ENCODE measurements at places on chromosomes 1 and 21.
A peak's percentile ranks its signal among the peaks of the same experiment; 100 is the strongest.

DNA sequence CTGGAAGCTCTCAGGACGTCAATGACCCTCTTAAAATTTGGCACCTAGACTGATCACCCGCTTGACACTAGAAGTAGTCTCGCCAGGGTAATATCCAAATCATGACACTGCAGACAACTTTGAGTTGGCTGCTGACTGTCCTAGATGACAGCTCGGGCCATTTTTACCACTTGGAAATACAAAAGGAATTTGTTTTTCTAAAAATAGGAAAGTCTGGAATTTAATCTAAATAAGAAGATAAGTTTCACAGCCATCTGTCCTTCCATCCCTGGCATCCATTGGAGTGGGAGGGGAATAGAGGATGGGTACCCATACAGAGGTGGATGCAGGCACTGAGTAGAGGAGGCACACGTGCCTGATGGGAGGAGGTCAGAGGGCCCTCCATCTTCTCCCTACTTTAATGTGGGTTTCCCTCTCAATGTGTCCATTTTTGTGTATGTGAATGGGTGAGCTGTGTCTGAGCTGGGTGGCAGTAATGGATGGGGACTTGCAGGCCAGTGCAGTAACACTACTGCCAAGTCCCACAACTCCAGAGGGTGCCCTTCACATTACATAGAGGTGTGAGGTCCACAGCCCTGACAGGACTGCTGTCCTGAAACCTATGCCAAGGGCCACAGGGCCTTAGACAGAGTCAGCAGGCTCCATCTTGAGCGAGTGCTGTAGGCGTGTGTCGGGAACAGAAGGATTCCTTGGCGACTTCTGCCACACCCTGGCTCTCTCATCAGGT, 104.8 kb upstream of the IPO9 start:
- no peak for DNase-seq

DNA sequence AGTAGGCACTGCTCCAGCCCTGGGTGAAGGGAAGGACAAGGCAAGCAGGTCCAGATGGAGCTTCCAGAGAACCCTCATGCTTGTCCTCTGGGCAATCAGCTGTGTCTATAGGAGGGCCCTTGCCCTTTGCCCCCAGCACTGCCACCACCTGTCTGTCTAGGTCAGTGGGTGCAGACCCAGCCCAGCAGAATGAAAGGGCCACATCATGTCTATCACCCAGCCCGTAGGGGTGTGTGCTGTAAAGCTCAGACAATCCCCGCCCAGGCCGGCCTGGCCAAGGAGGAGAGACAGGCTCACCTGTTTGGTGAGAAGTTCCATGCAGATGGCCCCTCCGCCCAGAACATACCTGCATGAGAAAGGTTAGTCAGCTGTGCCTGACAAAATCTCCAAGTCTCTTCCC, 7.0 kb downstream of the UBE2Q1 start:
- no peak for DNase-seq

- DNase-seq: peak; percentile 26
These were observed 650 bp downstream of the PCNX2 start for GRCh38 chr1:233294913-233295236.

DNA sequence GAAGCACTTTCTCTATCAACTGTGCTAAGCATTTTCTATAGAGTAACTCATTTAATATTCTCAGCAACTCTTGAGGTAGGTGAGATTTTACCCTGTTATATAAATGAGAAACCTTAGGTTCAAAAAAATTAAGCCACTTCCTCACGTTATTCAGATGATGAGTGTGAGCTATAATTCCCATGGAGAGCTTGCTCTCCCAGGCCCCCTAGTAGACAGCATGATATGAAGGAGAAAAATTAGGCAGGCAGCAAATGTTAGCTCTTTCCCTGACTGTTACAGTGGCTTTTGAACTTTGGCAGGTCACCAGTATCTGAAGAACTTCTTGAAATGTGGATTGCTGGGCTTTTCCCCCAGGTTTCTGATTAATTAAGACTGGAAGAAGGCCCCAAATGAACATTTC, 753.1 kb downstream of the NCAM2 start:
- DNase-seq: no peak

DNA sequence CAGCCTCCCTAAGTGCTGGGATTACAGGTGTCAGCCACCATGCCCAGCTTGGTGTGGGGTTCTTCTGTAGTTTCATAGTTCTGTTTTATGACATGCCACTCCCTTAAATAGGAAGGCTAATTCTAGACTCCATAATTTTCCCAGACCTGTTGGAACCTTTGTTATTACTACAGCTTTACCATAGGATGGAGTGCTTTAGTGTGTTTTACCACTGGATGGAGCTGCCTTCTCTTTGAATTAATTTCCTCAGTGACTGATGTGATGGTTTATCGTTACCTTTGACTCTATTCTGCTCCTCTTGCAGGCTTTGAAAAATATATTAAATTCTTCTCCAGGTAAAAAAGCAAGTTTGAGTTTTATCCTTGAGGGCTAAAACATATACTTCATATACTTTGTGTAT, 84.6 kb upstream of the NEK7 start:
- DNase-seq: no peak

- DNase-seq: no peak
These were observed 84.3 kb downstream of the COL11A1 start for GRCh38 chr1:103024051-103024450.

GRCh38 chr1:239418681-239419080, 32.3 kb downstream of the CHRM3 start:
- DNase-seq: no peak

- DNase-seq: no peak
These were observed 442.4 kb upstream of the PLXNA2 start for GRCh38 chr1:208686592-208686991.

GRCh38 chr1:74522148-74522547, 9.7 kb upstream of the LRRC53 start:
- no peak for DNase-seq

DNA sequence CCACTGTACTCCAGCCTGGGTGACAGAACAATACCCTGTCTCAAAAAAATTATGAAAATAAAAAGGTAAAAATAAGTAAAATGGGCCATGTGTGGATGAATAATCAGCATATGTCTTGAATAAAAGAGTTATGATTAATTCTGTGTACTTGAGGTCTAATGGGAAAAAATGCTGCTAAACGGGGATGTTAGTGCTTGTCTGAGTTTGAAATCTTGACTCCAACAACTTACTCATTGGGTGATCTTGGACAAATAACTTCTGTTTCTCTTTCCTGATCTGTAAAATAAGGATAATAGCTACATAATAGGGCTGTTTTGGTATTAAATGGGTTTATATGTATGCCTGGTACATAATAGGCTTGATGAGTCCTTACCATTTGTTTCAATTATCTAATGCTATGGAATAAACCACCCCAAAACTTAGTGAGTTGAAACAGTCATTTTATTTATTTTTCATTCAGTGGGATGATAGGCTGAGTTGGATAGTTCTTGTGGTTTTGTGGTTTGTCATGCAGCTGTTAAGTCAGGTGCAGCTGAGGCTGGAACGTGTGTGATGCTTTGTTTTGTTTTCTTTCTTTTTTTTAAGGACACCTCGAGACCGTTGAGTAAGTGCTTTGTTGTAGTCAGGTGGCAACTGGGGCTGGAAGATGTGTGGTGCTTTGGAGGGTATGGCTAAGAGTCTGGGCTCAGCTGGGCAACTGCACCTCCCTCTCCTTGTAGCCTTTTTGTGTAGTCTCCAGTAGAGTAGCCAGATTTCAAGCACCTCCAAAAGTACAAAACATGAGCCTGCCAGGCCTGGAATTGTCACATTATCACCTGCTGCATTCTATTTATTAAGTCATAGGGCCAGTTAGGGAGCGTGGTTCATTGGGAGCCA, 4.9 kb downstream of the MDM4 start:
- DNase-seq: peak; percentile 50

DNA sequence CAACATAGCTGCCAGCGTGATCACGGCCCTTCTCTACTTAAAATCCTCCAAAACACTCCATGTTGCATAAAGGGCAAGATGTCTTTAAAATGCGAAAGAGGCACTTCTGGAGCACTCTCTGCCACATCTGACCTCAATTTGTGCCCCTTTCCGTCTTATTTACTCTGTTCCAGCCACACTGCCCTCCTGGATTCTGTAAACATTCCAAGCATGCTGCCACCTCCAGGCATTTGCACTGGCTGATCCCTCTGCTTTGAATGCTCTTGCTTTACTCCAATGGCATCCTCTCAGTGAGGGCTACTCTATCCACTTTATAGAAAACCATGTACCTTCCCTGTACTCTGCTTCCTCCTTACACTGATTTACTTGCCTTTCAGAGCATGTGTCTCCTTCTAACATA, 5.3 kb upstream of the RGS7 start:
- DNase-seq: no peak

GRCh38 chr1:10187026-10187334, 23.4 kb upstream of the KIF1B start:
- DNase-seq: no peak

- DNase-seq: no peak
These were observed 396.5 kb downstream of the SMYD3 start for GRCh38 chr1:246110343-246111219.

DNA sequence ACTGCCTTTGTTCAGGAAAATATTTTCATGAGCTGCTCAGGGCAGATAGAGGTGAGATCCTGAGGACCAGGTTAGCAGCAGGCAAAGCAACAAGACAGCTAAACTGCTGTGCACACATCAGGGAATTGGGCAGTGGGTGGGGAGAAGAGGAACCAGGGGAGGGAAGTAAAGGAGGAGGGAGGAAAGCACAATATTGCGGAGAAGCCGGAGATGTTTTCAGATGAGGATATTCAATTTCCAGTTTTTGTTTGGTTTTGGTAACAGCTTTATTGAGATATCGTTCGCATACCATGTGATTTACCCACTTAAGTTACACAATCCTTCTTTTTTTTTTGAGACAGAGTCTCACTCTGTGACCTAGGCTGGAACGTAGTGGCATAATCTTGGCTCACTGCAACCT, 34.5 kb downstream of the EPHA10 start:
- no peak for DNase-seq

DNA sequence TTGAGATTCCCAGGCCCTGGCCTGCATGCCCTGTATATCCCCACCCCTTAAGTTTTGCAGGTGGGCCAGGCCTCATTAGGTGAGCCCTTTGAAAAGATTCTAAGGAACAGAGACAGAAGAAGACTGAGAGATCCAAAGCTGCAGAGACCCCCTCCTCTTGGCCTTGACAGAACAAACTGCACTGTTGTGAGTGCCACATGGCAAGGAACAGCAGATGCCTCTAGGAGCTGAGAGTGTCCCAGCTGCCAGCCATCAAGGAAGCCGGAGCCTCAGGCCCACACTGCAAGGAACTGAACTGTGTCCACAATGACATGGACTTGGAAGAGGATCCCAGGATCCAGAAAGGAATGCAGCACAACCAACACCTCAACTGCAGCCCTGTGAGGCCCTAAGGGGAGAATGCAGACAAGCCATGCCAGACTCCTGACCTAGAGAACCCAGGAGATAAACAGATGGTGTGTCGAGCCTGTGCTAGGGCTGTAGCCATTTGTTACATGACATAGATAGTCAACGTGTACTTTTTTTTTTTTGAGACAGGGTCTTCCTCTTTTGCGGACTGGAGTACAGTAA, 182.7 kb downstream of the AJAP1 start:
- no peak for DNase-seq

- no peak for DNase-seq
These were observed 219.2 kb upstream of the NR5A2 start for GRCh38 chr1:199808110-199808870.

GRCh38 chr21:43605320-43606215, 53.7 kb downstream of the HSF2BP start:
- no peak for DNase-seq

DNA sequence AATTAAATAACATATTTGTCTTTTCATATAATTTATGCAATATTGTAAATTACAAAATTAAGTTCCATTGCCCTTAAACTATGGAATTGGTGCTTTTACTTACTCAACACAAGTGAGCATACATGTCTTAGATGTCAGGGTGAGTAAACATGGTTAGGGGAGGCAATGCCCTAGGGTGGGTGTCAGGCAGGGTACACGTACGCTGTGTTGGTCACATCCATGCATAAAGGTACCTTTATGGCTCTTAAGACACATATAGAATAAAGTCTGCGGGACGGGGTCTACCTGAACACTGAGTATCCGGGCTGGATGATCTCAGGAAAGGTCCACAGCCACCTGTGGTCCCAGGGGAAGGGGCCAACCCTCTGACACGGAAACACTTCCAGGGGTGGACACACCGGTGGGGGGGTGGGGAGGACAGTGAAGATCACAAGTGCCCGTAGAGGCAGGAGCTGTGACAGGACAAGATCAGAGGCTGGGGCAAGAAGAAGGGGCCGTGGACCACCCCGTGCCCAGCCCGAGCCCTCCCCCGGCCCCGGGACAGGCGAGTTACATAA, 720 bp downstream of the LIN9 start:
- DNase-seq: no peak

- DNase-seq: peak; percentile 75
These were observed 28.4 kb downstream of the TRIM11 start for GRCh38 chr1:228378090-228378872.
